Vagina (tissue), 2 donors: ENCODE measurements at places on chromosomes 2 and 18. TPM values are rescaled to one million over a fixed set of nuclear protein-coding genes. Genes with fewer than 3 reads are reported as not detected.

MBP gene
- total RNA-seq: 33.6 TPM

- no peak for DNase-seq
These were observed 133.8 kb upstream of the KCNH7 start for GRCh38 chr2:162972383-162972782.

DNA sequence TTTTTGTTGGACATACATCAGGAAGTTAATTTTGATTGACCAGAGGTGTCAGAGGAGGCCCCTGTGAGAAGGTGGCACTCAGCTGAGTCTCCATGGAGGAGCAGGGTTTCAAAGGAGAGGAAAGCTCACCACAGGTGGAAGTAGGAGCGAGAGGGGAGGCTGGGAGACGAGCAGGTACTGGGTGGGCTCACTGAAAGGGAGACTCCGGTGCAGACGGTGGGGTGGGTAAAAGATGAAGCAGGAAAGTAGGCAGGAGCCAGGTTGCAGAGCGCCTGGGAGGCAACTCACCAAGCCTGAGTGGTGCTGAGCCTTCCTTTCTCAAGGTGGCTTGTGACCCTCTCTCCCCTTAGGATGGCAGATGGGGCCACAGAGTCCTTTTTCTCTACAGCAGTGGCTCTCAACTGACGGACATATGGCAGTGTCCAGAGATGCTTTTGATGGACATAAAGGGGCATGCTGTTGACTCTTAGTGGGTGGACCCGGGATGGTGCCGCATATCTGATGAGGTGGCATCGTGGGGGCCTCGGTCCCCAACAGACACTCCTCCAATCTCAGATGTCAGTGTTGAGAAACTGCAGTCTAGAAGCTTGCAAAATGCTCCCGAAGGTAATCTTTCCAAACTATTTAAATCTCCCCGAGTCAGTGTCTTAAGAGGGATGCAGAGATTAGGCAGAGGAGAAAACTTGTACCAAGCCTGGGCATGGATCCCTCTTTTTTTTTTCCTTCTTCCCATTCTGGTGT, 64.0 kb downstream of the LPIN1 start:
- peak; percentile 22 for DNase-seq

FOXI3 gene
- not detected for total RNA-seq

CHST10 gene
- 5.6 TPM for total RNA-seq

GRCh38 chr18:48136051-48136826, 205.8 kb upstream of the SMAD2 start:
- DNase-seq: no peak

- DNase-seq: no peak
These were observed 155.4 kb downstream of the MAP2 start for GRCh38 chr2:209579230-209579749.
